ENCODE measurements at places on chromosomes 13 and 19. TPM values are rescaled to one million over a fixed set of nuclear protein-coding genes. Genes with fewer than 3 reads are reported as not detected.

The KLF2 gene
- 386 TPM for total RNA-seq

The DNAJB1 gene
- 165 TPM for total RNA-seq

The EDDM13 gene
- total RNA-seq: not detected

The PSG2 gene
- not detected for total RNA-seq

DNA sequence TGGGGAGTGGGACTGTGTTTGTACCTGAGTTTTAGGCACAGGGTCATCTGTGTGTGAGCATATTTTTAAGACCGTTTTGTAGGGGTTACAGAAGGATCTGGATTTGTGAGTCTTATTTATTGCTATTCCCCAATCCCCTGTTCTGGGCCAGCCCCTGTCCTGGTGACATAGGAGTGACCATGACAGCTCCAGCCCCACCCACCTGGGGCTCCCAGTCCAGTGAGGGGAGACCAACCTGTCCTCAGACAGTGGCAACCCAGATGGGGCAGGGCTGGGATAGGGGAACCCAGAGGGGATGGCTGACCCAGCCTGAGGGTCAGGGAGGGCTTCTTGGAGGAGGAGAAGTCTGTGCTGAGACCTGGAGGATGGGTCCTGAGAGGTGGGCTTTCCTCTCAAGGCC lies 10.7 kb downstream of the TMEM160 start:
- H3K36me3 ChIP-seq: no peaks in the 10 kb centered on the region
- DNase-seq: no peak
- H3K27me3 ChIP-seq: no peaks in the 10 kb centered on the region
- no peak overlapping the region for H3K27ac ChIP-seq
- H3K4me1 ChIP-seq: peaks cover 12% of the 10 kb centered on the region

- H3K4me3 ChIP-seq: no peak overlapping the region
- no peaks in the 10 kb centered on the region for H3K4me1 ChIP-seq
- peaks cover 9% of the 10 kb centered on the region for H3K27me3 ChIP-seq
Measured at GRCh38 chr13:111966933-111967332, 100.0 kb upstream of the SOX1 start.

GRCh38 chr13:99486996-99487395 lies 14.3 kb upstream of the TM9SF2 start:
- H3K4me1 ChIP-seq: peaks cover 10% of the 10 kb centered on the region
- H3K4me3 ChIP-seq: no peak overlapping the region
- no peak overlapping the region for H3K27ac ChIP-seq
- no peak for DNase-seq
- H3K36me3 ChIP-seq: peaks cover 20% of the 10 kb centered on the region

DNA sequence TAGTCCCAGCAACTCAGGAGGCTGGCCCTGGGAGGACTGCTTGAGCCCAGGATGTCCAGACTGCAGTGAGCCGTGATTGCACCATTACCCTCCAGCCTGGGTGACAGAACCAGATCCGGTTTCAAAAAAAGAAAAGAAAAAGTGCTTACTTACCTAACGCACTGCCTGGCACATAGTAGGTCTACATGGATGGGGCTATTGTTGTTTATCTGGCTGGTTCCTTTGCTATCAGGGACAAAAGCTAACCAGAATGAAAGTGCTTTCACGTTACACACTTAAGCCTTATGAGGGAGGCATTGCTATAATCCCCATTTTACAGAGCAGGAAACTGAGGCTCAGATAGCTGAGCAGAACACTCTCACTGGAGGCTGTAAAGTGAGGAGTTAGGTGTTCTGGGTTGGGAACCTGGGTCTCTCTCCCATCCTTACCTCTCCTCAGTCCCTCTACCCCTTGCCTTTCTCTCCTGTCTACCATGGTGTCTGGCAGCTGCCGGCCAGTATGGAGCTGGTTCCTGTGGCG lies 2.8 kb downstream of the DNM2 start:
- H3K4me1 ChIP-seq: peaks cover 21% of the 10 kb centered on the region
- H3K27me3 ChIP-seq: no peaks in the 10 kb centered on the region
- DNase-seq: no peak
- peaks cover 22% of the 10 kb centered on the region for H3K36me3 ChIP-seq

GRCh38 chr13:73837147-73837546 lies 297.1 kb downstream of the KLF12 start:
- H3K4me3 ChIP-seq: no peak overlapping the region
- peaks cover 57% of the 10 kb centered on the region for H3K4me1 ChIP-seq
- no peaks in the 10 kb centered on the region for H3K27me3 ChIP-seq

- no peak for DNase-seq
- no peak overlapping the region for H3K4me3 ChIP-seq
- H3K27ac ChIP-seq: no peak overlapping the region
- H3K36me3 ChIP-seq: no peaks in the 10 kb centered on the region
- H3K4me1 ChIP-seq: no peaks in the 10 kb centered on the region
Measured at GRCh38 chr13:42417626-42418025, 145.7 kb downstream of the AKAP11 start.

DNA sequence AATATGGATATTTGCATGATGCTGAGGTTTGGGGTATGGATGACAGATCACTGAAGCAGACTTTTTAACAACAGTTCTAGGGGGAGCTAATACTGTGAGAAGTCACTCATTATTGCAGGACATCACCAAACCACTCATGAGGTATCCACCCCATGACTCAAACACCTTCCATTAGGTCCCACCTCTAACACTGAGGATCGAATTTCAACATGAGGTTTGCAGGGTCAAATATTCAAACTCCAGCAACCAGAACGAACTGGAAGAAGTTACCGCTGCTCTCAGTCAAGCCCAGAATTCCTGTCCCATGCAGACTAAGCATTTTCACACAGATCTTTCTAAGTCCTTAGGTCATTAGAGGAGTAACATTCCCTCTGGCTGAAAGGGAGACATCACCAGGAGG lies 758.9 kb downstream of the UQCRFS1 start:
- no peak overlapping the region for H3K27ac ChIP-seq
- no peaks in the 10 kb centered on the region for H3K36me3 ChIP-seq
- H3K4me1 ChIP-seq: no peaks in the 10 kb centered on the region
- no peak for DNase-seq
- no peaks in the 10 kb centered on the region for H3K27me3 ChIP-seq

DNA sequence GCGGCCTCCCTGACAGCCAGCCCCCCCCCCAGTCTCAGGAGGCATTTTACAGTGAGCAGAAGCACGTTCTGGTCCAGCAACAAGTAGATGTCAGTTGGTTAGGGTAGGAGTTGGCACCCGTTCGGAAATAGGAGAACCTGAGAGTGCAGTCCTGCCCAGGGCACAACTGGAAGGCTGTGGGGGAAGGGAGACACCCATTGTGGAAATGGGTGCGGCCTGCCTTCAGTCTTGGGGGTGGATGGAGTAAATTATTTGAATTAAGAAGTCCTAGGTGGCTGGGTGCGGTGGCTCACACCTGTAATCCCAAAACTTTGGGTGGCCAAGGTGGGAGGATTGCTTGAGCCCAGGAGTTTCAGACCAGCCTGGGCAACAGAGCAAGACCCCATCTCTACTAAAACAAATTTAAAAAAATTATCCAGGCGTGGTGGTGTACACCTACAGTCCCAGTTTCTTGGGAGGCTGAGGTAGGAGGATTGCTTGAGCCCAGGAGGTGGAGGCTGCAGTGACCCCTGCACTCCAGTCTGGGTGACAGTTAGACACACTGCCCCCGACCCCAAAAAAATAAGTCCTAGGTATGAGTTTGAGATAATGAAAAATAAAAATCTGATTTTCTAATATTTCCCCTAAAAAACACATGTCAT lies 1.2 kb downstream of the CIRBP start:
- H3K36me3 ChIP-seq: peaks cover 45% of the 10 kb centered on the region
- H3K4me1 ChIP-seq: peaks cover 69% of the 10 kb centered on the region
- H3K27ac ChIP-seq: peak overlapping the region; percentile 83

DNA sequence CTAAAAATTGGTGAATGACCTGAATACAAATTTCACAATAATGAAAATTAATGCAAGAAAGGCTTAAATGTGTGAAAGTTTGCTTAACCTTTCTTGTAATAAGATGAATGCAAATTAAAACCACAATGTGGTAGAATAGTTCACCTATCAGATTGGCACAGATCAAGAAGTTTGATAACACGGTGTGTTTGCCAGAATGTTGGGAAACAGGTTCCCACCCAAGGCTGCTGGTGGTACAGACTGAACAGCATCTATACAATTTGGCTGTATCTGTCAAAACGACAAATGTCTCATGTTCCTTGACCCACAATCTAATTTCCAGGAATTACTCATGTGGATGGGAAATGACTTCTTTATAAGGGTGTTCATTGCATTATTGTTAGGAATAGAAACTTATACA lies 8.6 kb upstream of the IRS2 start:
- no peak overlapping the region for H3K4me3 ChIP-seq
- H3K4me1 ChIP-seq: peaks cover 8% of the 10 kb centered on the region
- H3K27me3 ChIP-seq: peaks cover 19% of the 10 kb centered on the region
- H3K36me3 ChIP-seq: no peaks in the 10 kb centered on the region
- no peak overlapping the region for H3K27ac ChIP-seq
- no peak for DNase-seq

All from naive thymus-derived CD8-positive, alpha-beta T cell (primary cell).